Progenitor cell of endocrine pancreas (in vitro differentiated cells): ENCODE measurements at places on chromosomes 7 and 10. TPM values are rescaled to one million over a fixed set of nuclear protein-coding genes. Genes with fewer than 3 reads are reported as not detected.

Gene SLC29A4
- total RNA-seq: 108 and 120 TPM in 2 replicates

Gene EIF3A
- total RNA-seq: 127 and 129 TPM in 2 replicates

Gene LIPK
- total RNA-seq: not detected in 2 replicates

Gene UFSP1
- 2.3 and 3.5 TPM in 2 replicates for total RNA-seq

Gene PRLHR
- 1.5 and 1.7 TPM in 2 replicates for total RNA-seq

Gene DPCD
- 27.4 and 36.9 TPM in 2 replicates for total RNA-seq

Gene PTPRN2
- 9.4 and 11.4 TPM in 2 replicates for total RNA-seq

Gene LRRN3
- 1.6 and 1.7 TPM in 2 replicates for total RNA-seq

Gene BHLHA15
- total RNA-seq: 0.57 and 1.7 TPM in 2 replicates

Gene FAM25G
- total RNA-seq: not detected in 2 replicates

Gene OR6V1
- not detected in 2 replicates for total RNA-seq

Gene TMUB1
- 40.4 and 48.6 TPM in 2 replicates for total RNA-seq

- no peak for DNase-seq
Measured at GRCh38 chr7:28990200-28990960, 32.2 kb upstream of the TRIL start.

DNA sequence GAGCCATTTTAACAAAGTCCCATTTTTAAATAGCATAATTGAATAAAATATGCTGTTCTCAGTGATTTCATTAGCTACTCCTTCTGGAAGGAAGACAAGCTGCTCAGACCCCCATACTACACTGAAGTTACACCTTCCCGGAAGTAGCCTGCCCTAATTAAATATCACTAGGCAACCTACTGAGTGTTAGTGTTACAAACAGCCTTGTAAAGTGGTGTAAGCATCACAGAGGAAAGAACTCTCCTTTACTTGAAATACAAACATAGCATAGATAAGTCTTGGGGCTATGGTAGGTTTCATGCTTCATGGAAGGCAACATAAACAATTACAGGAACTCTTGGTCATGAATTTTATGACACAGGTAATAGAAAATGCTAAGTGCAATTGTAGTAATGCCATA, 43.4 kb upstream of the PTN start:
- no peak for DNase-seq

- DNase-seq: no peak
Measured at GRCh38 chr10:2020836-2021235, 283.5 kb upstream of the ADARB2 start.

DNA sequence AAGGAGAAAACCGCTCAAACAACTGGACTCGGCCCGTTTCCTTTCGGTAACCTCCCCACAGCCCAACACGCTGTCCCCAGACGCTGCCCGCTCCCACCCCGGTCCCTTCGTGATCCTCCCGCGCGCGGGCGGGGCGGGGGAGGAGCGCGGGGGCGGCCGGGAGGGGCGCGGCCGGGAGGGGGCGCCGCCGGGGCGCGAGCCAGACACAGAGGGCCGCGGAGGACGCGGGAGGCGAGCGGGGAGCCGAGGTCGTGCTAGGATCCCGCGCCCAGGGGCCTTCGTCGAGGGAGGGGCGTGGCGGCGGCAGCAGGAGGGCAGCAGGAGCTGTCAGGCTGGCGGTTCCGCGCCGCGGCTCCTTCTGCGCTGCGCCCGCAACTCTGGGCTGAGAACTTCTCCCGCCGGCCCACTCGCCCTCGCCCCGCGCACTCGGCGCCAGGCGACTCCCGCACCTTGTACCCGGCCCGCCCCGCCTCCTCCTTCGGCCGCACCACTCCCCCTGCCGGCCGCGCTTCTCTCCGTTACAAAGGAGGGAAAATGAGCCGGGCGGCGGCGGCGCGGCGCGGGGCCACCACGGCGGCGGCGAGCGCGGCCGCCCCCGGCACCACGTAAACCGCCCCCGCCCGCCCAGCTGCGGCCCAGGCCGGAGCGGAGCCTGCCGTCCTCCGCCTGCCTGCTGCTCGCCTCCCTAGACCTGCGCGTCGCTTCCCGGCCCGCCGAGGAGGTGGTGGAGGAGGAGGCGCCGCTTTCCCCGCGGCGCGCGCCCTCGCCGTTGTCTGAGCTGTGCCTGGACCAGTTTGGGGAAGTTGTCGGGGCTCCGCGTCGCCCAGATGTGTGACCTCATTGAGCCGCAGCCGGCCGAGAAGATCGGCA, at the start of gene CDK14:
Gene CDK14 (plus strand): TSS at position 521 of the 870 bp plus-strand sequence. CDS start 307 bp downstream, at position 828.
- DNase-seq: peak; percentile 73

- no peak for DNase-seq
Measured at GRCh38 chr7:140544388-140544826, 65.1 kb upstream of the MKRN1 start.

DNA sequence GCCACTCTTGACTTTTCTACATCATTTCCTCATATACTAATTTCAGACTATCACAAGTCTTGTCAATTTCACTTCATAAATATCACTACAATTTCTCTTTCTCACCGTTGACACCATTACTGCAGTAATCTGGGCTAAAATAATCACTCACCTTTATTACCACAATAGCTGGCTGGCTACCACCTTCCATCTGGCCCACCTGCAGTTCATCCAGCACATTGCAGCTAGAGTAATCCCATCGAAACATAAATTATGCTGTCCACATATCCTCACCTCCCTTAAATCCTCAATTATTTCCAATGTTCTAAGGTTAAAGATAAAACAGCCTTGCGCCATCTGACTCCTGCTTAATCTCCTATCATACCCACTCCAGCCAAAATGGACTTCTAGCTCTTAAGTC, 16.0 kb downstream of the DGKB start:
- DNase-seq: no peak

DNA sequence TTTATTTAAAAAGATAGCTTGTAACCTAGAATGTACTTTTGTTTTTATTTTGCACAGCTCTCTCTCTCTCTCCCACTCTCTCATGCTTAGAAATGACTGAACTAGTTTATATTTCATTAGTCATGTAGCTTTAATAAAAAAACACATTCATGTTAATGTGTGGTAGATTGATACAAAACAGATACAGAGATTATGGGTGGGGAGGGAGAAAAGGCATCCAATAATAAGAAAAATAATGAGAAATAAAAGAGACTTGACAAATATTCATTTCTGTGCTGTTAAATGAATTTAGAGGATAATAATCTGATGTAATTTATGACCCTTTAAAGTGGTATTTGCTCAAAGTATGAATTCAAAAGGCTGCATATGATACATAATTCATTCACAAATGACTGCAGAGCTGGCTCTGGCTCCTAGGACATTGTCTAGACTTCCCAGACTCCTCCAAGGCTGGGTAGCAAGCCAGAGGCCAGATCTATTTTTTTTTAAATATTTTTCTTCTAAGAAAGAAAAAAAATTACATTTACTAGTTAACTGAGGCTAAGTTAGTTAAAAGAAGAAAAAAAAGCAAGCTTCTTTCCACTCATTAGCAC, 105.7 kb upstream of the DNAJB12 start:
- no peak for DNase-seq

DNA sequence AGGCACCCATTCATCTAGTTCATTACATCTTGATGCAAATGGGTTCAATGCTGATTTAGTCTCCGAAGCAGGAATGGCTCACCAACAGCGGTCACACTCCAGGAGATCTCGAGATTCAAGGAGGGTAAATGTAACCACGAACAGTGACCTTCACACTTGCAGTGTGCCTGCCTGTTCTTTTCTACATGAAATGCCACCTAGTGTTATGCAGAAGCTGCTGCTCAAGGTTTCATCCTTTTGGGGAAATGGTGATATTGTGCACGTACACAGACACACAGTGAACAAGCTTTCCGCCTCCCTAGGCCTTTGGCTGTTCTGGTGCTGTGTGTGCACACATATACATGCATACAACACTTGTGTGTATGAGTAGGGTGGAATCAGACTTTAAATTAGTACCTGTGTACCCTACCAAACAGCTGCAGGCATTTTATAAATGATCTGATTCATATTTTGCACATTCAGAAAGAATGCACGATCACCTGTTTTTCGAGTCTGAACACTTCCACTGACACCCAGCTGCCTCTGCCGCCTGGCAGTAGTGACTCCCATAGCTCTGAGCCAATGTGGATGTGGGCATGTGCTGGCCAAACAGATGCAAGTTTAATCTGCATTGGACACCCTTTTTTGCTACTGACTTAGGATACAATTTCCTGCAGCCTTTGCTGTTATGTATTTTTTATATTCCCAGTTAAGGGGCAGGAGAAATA, 100.5 kb downstream of the TACC2 start:
- no peak for DNase-seq

- DNase-seq: no peak
Measured at GRCh38 chr10:118687472-118687871, 67.3 kb downstream of the CACUL1 start.

DNA sequence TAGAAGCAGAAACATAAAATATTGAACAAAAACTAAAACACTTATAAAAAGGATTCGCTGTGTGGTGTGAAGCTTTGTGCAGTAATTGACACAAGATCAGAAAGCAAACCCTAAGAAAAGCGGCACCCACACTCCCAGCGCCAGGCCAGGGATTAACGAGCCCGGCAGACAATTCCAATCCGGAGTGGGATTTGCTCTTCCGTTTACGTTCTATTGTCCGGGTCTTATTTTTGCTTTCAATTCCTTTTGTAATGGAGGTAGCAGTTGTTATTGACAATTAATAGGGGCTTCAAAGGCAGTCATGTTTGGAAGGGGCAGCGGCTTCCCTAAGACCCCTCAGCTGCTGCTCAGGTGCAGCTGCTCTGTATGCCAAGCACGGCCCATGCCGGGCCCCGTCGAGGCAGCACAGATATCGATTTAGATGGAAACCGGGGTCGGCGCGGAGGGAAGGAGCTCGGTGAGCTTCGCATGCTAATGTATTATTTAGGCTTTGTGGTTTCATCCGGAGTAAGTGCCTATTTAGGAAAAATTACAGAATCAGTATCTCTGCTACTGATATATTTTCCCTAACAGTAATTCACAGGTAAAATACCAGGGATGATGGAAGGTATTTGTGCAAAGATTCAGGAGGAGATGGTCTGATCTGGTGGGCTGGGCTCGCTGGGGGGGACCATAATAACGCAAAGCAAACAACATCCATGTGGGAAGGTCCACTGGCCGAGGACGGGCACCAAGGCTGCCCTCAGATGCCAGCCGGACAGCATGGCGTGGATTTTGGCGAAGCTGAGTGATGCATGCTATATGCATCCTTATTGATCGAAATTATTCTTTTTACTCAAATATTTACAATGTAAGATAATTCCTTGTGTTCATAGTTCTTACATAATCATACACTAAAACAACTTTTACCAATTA, 561.7 kb downstream of the PTPRN2 start:
- no peak for DNase-seq

- no peak for DNase-seq
Measured at GRCh38 chr10:130867446-130868194, 443.9 kb downstream of the TCERG1L start.

GRCh38 chr10:71766717-71767419, 6.5 kb downstream of the VSIR start:
- DNase-seq: no peak

DNA sequence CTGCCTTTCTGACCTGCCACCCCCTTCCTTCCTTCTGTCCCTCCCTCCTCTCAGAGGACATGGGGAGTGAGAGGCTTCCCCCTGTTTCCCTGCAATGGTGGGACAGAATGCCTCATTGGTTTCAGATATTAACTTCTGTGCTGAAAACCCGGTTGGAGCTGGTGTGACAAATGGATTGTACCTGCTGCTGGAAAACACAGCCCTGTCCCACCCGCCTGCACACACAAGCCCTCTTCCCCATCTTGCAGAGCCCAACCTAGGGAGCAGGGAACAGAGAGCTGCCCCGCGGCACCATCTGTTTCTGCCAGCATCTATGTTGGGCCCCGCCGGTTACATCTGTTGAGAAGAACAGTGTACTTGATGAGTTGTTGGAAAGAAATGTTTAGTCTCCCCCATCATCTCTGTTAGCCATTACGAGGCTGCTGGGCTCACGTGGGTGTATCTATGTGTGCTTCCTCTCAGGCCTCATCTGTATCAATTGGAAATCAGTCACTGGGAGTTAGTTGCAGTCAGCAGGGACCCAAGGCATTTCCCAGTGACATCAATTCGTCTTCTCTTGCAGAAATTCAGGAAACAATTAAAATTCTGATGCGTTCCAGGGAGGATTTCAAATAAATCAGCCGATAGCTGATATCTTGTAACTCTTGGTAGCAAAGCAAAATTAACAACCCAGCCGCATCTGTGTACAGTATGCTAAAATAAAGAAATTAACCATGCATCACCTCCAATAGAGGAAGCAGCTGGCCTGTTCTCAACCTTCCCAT, 725.6 kb upstream of the GALNT17 start:
- no peak for DNase-seq

- no peak for DNase-seq
Measured at GRCh38 chr10:77138541-77138940, 499.1 kb downstream of the KCNMA1 start.

DNA sequence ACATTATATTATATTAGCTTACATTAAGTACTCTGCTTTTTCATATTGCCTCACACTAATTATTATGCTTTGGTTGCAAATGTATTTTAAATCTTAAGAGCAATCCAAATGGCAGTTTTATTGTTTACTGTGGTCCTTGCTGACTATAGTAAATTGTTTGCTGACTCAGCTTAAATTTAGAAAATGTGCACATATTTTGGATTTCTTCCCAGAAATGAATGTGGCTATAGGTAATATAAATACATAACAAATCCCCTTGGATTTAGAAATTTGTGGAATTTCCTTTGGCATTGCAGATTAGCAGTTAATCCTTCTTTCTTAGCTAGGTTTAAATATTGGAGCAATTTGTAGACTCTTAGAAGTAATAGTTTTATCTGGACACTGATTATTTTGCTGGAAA, 565.8 kb downstream of the NRG3 start:
- DNase-seq: no peak

- DNase-seq: no peak
Measured at GRCh38 chr7:901388-902154, 25.2 kb downstream of the GET4 start.

GRCh38 chr7:157889480-157889879, 552.7 kb downstream of the DNAJB6 start:
- DNase-seq: no peak

DNA sequence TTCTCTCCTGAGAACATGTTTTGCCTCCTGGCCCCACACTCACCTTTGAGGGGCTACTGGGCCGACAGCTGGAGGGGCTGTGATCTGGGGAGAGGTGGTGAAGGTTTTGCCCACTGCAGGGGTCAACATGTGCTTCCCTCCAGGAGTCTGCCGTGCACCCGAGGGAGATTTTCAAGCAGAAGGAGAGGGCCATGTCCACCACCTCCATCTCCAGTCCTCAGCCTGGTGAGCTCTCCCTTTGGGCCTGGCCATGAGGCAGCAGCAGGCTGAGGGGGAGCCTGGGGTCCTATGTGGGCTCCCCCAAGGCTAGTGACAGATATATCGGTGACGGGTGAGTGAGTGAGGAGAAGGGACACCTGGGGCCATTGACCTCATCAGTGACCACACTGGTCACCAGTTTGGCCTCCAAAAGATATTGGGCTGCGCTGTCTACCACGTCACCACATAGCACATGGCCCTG, 6.6 kb downstream of the PGAM2 start:
- no peak for DNase-seq

GRCh38 chr10:79030705-79031104, 38.1 kb upstream of the ZMIZ1 start:
- DNase-seq: no peak

GRCh38 chr7:123966936-123967335, 41.9 kb downstream of the SPAM1 start:
- DNase-seq: no peak

- DNase-seq: no peak
Measured at GRCh38 chr7:66837007-66837406, 84.0 kb upstream of the TMEM248 start.
